ENCODE measurements at places on chromosomes 1 and 21.

DNA sequence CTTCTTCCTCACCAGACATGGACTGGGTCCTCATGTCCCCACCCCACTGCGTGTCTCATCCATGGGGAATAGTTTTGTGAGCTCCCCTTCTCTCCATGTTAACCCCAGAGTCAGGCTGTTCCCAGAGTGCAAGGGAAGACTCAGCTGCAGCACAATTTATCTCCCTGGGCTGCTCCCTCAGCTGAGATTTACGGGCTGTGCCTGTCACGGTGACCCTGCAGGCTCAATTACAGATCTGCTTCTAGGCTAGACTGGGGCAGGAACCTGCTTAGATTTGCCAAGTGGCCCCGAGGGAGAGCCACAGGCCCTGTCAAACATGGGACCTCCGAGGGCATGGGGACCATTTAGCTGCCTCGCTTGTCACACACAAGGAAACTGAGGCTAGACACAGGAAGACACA, 37.8 kb downstream of the CDCP2 start:
- DNase-seq, result no peak

GRCh38 chr1:215287362-215287761, 204.8 kb downstream of the KCNK2 start:
- DNase-seq, result no peak

DNA sequence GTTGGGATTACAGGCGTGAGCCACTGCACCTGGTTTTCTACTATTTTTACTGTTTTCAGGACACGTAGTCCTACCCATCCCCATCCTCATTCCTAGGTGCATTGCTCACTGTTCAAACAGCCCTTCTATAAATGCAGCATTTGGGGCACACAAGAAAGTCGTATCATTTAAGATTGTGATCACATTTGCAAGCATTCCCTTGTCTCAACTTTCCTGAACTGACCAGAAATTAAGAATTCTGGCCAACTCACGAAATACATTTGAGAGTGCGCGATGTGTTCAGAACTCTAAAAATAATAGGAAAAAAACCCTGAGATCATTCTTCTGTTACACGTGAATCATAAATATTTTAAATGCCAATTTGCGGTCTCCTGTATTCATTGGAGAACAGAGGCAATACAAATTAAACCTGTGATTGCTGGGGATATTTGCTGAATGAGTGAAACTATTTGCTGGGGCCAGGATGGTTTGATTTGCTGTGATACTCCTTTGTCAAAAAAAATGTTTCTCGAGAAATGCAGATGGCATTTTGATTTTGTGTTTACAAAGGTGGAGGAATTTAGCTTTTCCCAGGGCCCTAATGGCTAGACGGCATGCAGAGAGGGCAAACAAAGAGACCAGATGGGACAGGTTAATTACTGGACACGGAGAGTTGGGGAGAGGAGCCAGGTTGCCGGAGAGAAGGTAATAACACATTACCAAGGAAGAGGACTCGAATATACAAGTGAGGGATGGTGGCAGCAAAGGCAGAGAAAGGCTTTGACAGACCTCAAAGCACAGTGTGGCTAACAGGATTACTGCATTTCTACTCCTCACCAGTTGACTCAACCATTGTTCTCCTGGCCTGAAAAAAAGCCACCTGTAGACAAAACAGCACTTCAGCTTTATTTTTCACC, 38.4 kb downstream of the STPG1 start:
- DNase-seq, result no peak

DNA sequence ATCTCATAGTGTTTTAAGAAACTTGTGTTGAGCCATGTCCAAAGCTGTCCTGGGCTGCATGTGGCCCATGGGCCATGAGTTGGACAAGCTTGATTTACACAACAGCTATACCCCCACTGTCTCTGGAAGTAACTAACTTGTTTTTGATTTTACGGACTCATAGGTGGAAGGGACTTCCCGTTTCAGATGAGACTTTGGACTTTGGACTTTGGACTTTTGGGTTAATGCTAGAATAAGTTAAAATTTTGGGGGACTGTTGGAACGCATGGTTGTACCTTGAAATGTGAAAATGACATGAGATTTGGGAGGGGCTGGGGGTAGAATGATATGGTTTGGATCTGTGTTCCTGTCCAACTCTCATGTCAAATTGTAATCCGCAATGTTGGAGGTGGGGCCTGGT, 52.6 kb upstream of the ZSWIM5 start:
- DNase-seq, result no peak

- no peak for DNase-seq
Observed at GRCh38 chr1:23743287-23744152, at the start of gene ELOA. ELOA (plus strand) TSS chr1:23743471; CDS start chr1:23743504, 33 bp downstream.

DNA sequence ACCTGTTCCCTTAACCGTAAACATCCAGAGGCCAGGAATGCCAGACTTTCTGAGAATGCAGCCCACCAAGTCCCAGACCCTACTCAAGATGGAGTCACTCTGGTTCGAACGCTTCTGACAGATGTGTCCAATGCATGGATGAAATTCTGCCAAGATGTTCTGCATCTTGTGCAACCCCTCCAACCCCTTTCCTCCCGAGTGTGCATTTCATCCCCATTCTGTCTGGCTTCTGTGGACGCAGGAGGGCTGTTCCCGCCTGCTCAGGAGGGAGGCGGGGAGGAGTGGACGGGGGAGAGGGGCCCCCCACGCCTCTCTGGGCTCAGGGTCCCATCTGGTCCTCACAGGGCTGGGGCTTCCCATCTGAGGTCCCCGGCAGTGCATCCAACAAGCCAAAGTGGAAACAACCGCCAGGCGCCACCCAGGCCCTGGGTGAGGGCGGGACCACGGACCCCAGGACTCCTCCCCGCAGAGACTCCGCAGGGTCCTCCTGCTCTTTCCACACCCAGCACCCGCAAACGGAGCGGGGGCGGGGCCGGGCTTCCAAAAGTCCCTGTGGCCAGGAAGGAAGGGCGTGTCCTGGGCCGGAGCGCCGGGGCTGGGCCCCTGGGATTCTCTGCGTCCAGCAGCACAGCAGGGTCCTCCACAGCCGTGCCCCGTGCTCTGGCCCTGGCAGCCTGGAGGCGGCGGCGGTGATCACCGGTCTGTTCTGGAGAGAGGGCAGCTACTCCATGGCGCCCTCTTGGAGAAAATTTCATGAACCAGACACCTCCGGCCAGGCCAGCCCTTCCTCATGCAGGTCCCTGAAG, 27.8 kb upstream of the SUMO3 start:
- no peak for DNase-seq

- no peak for DNase-seq
Observed at GRCh38 chr1:229131243-229132105, 139.4 kb upstream of the RAB4A start.

DNA sequence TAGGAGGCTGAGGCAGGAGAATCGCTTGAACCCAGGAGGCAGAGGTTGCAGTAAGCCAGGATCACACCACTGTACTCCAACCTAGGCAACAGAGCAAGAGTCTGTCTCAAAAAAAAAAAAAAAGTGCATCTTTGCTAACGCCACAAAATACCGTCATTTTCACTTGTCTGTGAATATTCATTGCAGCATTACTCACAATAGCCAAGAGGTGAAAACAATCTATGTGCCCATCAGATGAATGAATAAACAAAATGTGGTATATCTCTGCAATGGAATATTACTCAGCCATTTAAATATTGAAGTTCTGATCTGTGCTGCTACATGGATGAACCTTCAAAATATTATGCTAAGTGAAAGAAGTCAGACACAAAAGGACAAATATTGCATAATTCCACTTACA, 7.9 kb upstream of the TIAM1 start:
- DNase-seq, result no peak

- no peak for DNase-seq
Observed at GRCh38 chr1:76284842-76285241, 210.3 kb downstream of the ST6GALNAC3 start.

- DNase-seq, result peak; percentile 100
Observed at GRCh38 chr1:41918450-41919043, at the start of gene HIVEP3. HIVEP3 (minus strand) TSS chr1:41918922.

- DNase-seq, result no peak
Observed at GRCh38 chr1:93692983-93693591, 11.4 kb upstream of the BCAR3 start.

DNA sequence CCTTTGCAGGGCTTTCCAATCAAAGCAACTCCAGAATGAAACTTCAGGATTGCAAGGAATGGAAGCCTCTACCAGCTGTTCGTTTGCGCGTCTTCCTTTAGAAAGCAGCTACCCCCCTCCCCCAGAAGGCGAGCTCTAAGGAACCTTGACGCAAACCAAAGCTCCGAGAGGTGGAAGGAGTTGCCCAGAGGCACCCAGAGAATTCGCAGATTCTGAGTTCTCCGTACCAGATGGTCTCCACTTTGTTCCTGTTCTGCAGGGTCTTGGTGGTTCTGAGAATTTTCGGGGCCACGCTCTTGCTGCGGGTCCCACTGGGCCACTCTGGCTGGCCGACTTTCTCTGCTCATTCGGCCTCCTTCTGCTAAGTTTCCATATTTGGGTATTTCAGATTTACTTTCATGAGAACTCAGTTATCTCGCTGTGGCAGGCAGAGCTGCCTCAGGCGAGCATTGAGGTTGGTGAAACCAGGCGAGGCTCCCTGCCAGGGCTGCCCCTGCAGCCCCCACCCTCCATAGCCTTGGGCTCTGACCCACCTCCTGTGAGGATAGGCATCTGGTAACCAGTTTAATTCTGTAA, 801 bp downstream of the TRAF5 start:
- no peak for DNase-seq

DNA sequence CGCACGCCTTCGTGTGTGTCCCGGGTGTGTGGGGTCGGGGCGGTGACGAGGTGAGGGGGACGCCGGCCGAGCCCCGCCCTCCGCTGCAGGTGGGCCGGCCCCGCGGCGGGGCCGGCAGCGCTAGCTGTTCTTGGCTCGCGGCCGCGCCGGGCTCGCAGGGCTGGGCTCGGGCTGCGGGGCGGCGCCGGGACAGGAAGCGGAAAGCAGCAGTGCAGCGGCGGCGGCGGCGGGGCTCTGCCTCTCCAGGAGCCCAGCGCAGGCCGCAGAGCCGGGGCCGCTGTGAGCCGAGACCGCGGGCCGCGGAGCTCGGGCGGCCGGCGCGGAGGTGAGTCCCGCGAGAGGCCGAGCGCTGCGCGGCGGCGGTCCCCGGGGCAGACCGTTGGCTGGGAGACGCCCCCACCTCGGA, at the start of gene VANGL1:
Gene VANGL1, plus strand, starts transcription at position 209 of the 406 bp plus-strand sequence. CDS start 9,444 bp downstream, outside the sequence.
- DNase-seq, result no peak

DNA sequence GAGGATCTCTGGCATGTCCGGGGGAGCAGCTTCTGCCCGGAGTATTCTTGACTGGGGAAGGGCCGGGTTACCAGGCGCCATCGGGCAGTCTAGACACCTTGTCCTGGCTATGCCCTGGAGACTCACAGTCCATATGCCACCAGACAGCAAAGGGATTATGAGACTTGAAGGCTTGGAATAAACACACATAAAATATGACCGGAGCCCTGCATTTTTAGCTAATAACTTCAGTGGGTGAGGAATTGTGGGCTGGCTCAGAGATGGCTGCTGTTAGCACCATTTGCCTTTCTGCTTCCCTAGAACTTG, 15.5 kb downstream of the NTPCR start:
- no peak for DNase-seq

DNA sequence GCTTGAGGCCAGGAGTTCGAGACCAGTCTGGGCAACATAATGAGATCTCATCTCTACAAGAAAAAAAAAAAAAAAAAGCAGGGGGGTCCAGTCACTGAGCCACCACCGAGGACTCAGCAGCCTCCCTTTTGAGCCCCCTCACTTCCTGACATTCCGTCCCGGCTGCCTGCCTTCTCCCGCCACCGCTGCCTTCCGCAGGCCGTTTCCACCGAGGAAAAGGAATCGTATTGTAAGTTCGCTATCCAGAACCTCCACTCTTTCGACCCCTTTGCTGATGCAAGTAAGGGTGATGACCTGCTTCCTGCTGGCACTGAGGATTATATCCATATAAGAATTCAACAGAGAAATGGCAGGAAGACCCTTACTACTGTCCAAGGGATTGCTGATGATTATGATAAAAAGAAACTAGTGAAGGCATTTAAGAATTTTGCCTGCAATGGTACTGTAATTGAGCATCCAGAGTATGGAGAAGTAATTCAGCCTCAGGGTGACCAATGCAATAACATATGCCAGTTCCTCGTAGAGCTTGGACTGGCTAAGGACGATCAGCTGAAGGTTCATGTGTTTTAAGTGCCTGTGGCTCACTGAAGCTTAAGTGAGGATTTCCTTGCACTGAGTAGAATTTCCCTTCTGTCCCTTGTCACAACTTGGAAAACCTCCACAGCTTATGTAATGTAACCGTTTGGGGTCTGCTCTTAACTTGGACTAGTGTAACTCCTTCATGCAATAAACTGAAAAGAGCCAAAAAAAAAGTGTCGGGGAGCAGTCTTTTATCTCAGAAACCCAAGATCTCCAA, 55.6 kb downstream of the GLUL start:
- no peak for DNase-seq

GRCh38 chr1:25619101-25619890, 2.7 kb downstream of the MAN1C1 start:
- no peak for DNase-seq

GRCh38 chr1:70672442-70672888, 261.4 kb downstream of the CTH start:
- no peak for DNase-seq

GRCh38 chr1:67459068-67459467, 28.9 kb upstream of the SERBP1 start:
- no peak for DNase-seq

DNA sequence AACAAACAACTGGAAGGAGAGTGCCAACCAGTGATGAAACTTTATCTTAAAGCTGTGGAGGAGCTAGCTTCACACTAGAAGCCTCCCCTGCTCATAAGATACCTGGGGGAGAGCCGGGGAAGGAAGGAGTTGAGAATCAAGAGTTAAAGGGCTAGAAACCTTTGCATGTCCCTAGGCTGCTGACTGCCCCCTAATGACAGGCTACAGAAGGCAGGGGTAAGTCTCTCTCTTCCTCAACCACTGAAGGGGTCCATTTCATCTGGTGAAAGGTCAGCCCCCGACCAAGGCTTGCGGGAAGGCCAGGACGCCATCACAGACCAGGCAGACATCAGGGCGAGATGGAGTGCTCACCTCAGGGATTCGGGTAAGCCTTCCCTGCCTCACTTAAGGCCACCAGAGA, 65.6 kb upstream of the GRHL3 start:
- no peak for DNase-seq

All from NCI-H2029 treated with DMSO at 0.1 percent for 48 hours (cell line).